Lower leg skin (tissue), 4 donors: ENCODE measurements at places on chromosomes 2 and 18.

DNA sequence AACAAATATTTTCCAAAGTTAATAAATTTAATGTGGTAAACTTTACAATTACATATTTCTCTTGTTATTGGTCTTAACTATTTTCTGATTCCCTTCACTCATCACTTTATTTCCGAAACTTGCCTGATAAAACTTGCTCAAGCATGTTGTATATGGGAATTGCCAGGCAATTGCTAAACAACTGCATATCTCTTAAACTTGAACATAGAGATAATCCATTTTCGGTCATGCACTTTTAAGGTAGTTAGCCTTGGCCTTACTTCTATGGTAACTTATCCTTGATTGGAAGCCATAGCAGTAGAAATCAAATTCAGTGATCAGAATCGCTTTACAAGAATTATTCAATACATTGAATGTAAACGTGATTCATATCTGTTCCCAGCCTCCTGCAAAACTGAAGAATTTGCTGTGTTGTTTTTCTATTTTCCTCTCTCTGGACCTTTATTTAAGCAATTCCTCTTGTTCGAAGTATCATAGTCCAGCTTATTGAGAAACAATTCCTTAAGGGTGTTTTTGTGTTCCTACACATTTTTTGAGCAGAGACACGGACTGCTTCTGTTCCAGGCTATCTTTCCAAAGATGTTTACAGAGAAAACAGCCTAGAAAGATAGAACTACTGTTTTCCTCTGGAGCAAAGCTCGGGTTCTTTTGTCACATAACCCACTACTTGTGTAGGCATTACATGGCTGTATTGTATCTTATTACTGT is 674.3 kb downstream of the IRS1 start:
- no peak for DNase-seq

DNA sequence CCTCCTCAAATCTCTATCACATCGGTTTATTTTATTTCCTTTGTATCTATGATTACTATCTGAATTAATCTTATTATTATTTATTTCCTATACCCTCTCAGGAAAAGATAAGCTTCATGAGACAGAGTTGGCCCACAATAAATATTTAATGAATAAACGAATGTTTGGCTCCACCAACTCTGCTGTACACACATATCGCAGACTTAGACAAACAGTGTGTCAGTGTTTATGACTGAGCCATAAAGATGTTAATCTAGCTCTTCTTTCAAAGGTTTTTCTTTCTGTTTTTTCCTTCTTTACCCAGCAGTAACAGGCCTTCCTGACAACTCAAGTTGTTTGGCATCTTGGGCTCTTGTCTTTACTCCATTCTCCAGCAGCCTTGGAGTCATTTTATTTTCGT is 329.5 kb downstream of the CDH2 start:
- no peak for DNase-seq

DNA sequence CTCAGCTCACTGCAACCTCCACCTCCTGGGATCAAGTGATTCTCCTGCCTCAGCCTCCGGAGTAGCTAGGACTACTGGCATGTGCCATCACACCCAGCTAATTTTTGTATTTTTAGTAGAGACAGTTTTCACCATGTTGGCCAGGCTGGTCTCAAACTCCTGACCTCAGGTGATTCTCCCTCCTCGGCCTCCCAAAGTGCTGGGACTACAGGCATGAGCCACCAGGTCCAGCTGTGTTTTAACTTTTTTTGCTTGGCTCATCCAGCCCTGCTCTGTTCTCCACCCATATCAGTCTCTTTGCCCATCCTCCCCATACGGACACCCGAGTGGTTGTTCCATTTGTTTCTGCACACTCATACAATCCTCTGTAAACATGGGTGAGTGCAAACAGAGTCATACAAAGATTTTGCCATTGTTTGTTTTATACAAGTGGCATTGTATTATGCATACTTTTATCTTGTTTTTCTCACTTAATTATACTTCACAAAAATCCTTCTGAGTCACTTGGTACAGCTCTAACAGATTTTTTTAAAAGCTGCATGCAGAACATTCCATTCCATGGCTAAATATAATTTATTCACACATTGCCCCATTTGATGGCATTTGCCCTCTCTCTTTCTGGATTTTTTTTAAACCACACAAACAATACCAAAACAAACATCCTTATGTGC is 5.3 kb downstream of the APOB start:
- no peak for DNase-seq

DNA sequence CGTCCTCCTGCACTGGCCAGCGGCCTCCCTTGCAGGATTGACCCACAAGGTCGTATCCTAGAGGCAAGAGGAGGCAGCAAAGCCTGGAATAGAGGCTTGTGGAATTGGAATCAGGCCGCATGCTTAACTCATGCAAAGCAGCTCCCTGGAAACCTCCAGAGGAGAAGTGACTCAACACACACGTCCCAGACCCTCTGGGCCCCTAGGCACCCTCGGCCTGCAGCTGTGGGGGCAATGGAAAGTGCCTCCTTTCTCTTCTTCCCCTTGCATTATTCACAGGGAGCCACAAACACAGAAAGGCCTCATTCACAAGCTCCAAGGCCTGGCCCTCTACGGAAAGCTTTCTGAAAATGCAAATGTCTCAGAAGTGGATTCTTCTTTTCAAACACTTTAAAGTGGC is 19.6 kb downstream of the SPATA3 start:
- no peak for DNase-seq

DNA sequence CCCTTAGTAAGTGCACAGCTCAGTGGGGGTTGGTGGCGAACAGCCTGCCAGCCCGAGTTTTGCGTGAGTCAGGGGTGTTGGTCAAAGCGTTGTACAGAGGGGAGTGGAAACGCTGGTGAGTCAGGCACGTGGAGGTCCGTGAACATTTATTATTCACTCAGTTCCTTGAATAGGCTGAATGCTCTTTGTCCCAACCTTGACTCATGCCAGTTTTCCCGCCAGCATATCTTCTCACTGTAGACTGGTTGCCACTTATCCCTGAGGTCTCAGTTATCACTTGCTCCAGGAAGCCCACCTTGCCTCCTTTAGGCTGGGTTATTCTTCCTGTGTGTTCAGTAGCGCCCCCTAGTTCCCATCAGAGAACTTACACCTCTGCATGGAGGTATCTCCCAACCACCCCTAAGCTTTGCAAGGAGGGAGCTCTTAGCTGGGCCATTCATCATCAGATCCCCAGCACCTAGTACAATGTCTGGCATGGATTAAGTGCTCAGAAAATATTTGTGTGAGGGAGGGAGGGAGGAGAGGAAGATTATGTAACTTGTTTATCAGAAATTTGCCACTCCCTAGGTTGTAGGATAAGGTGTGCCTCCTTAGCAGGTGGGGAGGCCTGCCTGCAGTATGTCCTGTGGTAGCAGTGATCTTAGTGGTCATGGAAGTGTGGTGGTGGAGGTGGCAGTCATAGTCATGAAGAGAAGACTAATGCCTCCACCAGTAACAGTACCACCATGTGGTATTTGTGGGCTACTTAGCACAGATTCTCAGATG is 72.1 kb downstream of the CABLES1 start:
- no peak for DNase-seq

DNA sequence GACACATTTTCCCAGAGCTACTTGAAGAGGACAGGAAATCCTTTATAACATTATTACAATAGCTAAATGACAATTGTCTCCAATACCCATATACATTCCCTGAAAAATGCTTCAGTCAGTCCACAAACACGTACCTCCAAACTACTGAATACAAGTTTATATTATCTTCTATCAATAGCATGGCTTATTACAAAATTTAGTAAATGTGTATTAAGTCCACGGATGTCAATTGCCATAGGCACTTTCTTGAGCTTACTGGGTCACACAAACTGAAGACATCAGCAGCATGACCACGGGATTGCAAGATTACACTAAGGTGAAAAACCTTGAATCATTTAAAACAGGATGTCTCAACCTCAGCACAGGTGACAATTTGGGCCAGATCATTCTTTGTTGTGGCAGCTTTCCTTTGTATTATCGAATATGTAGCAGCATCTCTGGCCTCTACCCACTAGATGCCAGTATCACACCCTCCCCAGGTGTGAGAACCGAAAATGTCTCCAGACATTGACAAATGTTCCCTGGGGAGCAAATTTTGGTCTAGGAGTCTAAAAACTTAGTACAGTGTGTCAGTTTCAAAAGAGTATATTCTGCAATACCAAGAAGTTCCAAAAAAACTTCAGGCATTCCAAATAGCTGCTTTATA is 1.4 kb downstream of the MBD2 start:
- no peak for DNase-seq

GRCh38 chr2:63050334-63051041 is at the start of gene OTX1:
Gene OTX1, plus strand, starts transcription at chr2:63050830. Its CDS starts 2,161 bp downstream, at chr2:63052991.
- no peak for DNase-seq

- no peak for DNase-seq
These were observed 138.4 kb downstream of the OTX1 start for GRCh38 chr2:63189026-63189425.
